Stimulated activated CD8-positive, alpha-beta memory T cell treated with anti-CD3 and anti-CD28 coated beads, Interleukin-4, amount 100 ng/mL, for 4 hours (primary cell): ENCODE measurements at places on chromosomes 4 and X.
A peak's percentile ranks its signal among the peaks of the same experiment; 100 is the strongest.

DNA sequence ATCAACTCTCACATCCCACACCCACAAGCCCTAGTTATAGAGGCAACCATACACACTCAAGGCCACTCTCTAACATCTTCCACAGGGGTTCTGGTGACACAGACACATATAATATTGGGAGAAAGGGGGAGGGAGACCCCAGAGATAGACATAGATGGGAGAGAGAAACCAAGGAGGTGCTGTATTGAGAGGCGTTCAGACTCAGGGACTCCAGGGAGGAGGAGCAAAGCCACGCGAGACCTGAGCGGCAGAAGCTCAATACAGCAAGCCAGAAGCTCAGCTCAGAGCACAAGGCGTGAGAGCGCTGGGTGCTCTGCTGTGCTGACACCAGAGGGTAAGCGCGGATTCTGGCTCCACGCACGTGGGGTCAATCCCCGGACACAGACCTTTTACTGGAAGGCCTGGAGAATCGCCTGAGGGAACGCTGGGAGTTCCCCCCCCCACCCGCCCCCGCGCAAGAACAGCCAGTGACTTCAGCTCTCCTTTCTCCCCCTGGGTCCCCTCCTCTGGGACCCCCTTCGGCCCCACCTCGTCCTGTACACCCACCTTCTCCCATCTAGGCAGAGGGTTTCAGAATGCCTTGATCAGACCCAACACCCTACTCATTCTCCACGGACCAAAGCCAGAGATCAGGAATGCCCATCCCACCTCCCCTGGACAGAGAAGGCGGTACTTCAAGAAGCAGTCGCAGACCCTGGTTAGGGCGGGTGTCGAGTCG, 8.7 kb downstream of the MSX1 start:
- DNase-seq, result no peak

DNA sequence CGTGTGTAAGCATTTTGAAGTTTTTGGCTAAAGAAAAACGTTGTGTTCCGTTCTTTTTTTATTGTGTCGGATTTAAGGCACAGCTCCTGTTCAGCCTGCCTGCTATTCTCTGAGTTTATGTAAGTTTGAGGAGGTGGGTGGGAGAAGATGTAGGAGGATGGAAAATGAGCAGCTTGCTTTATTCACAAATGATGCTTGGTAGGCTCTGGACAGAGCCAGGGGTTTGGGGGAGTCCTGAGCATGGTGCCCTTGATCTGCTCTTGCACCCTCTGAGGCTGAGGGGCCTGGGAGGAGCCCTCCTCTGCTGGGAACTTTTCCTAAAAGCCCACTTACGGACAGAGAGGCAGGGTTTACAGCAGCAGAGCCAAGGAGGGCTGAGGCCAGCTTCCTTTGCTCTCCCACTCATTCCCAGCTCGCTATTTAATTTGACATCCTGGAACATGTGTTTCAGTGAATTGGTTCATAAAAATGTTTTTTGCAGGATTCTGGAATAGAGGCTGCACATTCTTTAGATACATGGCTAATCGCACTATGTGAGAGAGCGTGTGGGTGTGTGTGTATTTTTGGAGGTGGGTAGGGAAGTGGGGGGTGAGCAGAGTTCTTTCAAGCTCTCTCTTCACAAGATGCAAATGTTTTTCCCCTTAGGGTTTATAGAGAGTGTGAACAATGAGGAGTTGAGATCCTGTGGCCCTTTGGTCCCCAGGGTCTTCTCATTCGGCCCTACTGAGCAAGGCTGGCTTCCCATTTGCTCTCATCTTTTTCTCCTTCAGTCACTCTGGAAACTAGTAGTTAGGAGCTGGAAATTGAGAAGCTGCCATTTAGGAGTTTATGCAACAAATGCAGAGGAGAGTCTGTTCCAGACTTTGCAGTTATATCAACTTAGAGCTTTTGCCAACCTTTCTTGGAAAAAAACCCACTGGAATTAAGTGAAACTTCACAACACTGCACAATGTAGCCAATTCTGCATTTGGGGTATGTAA, 32.1 kb downstream of the TMEM131L start:
- DNase-seq, result no peak

- no peak for DNase-seq
Measured at GRCh38 chr4:56512166-56512565, 6.6 kb downstream of the ARL9 start.

GRCh38 chr4:40621592-40622512, 7.8 kb downstream of the RBM47 start:
- peak; percentile 3 for DNase-seq

DNA sequence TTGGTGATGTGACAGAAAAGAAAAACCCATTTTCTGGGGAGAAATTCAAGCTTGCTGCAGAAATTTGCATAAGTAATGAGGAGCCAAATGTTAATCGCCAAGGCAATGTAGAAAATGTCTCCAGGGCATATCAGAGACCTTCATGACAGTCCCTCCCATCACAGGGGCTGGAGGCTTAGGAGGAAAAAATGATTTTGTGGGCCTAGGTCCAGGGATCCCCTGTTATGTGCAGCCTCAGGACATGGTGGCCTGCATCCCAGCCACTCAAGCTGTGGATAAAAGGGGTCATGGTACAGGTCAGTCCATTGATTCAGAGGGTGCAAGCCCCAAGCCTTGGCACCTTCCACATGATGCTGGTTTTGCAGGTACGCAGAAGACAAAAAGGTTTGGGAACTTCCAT, 90.7 kb downstream of the TGIF2LX start:
- no peak for DNase-seq

DNA sequence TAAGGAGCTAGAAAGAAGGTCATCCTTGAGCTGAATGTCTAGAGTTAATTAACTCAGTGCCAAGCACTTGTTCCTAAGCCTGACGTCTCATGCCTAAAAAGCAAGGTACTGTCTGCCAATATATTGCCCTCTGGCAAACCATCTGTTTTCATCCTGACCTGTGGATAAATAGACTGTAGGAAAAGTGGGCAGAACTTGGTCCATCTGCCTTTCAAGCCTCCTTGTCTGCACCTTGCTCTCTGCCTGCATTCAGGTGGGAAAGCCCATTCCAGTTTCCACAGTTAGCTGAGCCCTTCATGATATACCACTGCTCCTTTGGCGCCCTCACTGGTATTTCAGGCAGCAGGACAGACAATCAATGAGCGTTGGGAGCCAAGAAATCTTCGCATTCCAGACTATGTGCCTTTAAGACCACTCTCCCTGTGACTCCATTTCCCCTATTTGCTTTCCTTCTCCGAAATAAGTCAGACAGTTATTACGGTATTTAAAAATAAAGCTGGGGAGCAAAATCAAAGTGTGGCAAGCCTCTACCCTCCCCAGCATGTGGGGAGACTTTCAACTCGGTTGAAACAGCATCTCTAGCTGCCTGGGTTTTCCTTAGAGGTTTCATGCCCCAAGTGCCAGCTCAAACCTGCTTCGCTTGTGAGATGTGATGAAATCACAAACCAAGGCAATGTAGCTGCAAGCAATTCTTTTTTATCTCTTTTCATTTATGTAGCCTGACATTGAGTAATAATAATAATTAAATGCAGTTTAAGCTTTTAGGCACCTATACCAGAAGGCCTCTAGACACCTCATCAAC, 2.5 kb upstream of the CCDC149 start:
- no peak for DNase-seq

GRCh38 chr4:26609391-26609790, 25.5 kb downstream of the TBC1D19 start:
- DNase-seq, result no peak

- DNase-seq, result peak; percentile 1
Measured at GRCh38 chrX:120790118-120790517, 85.5 kb downstream of the CT47B1 start.

- DNase-seq, result no peak
Measured at GRCh38 chr4:107866726-107867125, 42.0 kb downstream of the SGMS2 start.

GRCh38 chrX:121238093-121238492, 190.7 kb downstream of the GLUD2 start:
- no peak for DNase-seq

DNA sequence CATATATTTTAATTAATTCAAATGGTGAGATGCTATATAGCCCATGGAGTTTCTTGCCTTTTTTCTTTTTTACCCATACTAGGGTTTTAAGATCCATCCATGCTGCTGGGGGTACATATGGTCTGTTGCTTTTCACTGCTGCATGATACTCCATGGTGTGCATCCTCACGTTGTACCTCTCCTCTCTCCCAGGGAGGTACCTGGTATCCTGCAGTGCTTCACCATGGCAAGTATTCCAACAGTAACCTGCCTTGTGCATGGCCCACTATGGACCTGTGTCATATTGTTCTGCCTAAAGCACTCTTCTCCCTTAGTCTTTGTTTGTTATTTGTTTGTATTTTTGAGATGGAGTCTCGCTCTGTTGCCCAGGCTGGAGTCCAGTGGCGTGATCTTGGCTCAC, 114.3 kb upstream of the GPC4 start:
- no peak for DNase-seq

GRCh38 chr4:95825546-95825945, 14.3 kb upstream of the PDHA2 start:
- no peak for DNase-seq

GRCh38 chr4:87901422-87901992, 68.7 kb downstream of the MEPE start:
- DNase-seq, result no peak

DNA sequence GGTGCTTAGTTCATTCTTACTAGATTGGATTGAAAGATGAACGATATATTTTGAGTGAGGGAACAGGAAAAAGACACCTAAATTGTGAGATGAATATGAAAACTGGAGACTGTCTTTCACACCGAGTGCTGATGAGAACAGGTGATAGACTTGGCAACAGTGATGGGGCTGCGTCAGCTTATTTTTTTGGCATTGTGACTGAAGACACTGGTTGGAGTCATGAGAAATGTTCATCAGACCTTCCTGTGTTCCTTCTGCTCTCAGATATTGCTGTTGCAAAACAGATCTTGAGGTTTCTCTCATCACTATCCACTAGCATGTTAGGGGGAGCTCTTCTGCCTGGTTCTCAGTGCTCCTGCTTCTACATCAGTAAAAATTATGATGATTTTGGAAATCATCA, 124.2 kb upstream of the KCNIP4 start:
- DNase-seq, result no peak

- DNase-seq, result no peak
Measured at GRCh38 chr4:158229768-158230167, 19.5 kb downstream of the TMEM144 start.

DNA sequence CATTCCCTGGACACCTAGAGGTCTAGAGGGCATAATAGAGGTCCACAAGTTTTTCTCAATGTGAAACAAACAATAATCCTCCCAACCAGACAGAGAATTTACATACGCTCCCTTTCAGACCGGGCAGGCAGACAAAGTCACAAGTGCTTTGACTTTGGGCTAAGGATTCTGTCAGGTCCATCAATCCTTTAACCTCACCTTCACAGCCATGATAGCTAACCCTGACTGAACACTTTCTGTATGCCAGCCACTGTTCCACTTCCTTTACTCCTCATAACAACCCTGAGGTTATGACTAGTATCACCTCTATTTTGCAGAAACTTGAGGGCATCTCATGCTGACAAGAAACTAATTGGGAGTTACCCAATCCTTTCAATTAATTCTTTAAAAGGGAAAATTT, 118.8 kb upstream of the AFF2 start:
- no peak for DNase-seq

GRCh38 chr4:55312489-55313101, 33.4 kb upstream of the SRD5A3 start:
- DNase-seq, result no peak

GRCh38 chrX:123788744-123789143, 55.9 kb upstream of the THOC2 start:
- DNase-seq, result no peak

GRCh38 chrX:80537096-80537495, 116.8 kb downstream of the TENT5D start:
- DNase-seq, result no peak

DNA sequence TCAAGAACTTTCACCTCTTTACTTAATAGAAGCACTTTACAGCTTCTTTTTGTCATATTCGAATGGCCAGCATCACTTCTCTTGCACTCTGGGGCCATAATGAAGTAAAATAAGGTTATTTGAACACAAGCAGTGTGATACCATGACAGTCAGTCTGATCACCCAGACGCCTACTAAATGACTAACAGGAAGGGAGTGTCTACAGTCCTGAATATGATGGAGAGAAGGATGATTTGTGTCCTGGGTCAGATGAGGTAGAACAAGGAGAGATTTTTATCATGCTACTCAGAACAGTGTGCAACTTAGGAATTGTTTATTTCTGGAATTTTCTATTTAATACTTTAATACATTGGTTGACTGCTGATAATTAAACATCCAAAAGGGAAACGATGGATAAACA, 284.2 kb upstream of the F9 start:
- no peak for DNase-seq

- DNase-seq, result no peak
Measured at GRCh38 chr4:4861390-4862018, 2.0 kb downstream of the MSX1 start.

GRCh38 chr4:6684656-6685055, 9.0 kb upstream of the S100P start:
- no peak for DNase-seq

DNA sequence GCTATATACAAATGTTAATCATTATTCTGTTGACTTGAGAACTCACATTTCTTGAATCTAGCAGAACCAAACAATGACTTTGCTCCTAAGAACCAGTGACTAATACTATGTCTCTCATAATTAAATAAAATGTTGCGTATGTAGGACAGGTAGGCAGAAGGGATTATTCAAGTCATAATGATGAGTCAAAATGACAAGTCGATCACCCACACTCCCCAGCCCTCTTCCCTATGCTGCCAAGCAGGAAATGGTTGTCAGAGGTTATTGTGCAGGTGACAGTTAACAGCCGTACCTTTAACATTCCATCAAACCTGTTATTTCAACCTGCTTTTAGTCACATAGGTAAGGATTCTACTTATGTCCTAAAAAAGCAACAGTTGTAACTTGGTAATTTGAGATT, 22.0 kb upstream of the STK26 start:
- no peak for DNase-seq

GRCh38 chrX:43968359-43968781, 4.8 kb downstream of the NDP start:
- DNase-seq, result no peak

- no peak for DNase-seq
Measured at GRCh38 chr4:19999775-20000414, 251.8 kb upstream of the SLIT2 start.

DNA sequence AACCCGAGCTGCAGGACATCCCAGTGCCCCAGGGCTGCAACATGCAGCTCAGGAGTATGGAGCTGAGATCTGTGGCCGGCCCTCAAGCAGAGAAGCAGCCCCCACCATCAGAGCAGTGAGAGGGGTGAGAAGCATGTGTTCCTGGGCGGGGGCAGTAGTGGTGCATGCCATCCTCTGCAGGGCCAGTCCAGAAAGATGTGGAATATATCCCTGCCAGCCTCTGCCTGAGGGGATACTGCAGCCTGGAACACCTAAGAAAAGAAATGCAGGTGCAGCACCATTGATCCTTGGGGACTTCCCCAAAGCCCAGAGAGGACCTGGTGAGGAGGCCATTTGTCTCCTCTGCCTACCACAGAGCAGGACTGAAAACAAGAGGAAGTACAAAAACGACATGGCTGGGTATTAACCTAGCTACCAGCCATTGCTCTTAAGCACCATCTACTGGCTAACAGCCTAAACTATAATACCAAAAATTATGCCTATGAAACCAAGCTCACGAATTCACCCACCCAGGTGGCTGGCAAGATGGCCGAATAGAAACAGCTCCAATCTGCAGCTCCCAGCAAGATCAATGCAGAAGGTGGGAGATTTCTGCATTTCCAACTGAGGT, 158.8 kb downstream of the ADGRA3 start:
- no peak for DNase-seq

GRCh38 chr4:123444290-123444731, 47.7 kb downstream of the SPRY1 start:
- no peak for DNase-seq

- peak; percentile 28 for DNase-seq
Measured at GRCh38 chrX:13092455-13092941, 48.1 kb upstream of the FAM9C start.

GRCh38 chr4:71201817-71202576, 136.8 kb upstream of the SLC4A4 start:
- no peak for DNase-seq
